SHP77 treated with DMSO at 0.1 percent for 48 hours (cell line): ENCODE measurements at places on chromosomes 2 and 18.
A peak's percentile ranks its signal among the peaks of the same experiment; 100 is the strongest.

DNA sequence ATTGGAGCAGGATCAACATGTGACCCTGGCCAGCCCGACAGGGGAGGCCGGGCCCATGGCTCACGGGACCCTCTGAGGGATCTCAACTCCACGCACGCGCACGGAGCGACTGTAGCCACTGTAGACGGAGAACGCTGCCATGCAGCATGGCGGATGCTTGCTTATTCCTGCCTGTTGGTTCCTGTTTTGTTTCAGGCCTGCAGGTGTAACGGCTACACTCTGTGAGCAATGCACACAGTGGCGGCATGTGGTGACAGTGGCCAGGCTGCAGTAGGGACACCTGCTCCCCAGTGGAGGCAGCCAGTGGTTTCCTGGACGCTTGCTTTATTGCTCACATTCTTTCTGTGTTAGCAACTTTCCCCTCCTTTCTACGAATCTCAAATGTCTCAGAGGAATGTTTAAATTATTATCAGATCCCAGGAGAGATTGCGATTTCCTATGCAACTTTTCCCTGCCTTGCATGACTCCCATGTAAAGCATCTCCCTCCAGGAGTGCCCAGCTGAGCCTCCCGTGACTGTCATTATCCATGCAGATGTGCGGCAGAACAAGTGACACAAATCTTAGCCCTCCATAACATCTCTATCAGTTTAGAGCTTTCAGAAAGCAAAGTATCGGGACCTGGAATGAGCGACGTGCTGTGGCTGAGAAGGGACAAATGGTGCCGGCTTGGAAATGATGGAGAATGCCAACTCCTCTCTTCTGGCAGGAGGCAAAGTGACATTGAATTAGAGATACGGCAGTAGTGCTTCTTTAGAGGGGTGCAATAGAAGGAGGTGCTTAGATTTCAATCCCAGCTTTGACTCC is 209.7 kb downstream of the ASB1 start:
- no peak for DNase-seq

DNA sequence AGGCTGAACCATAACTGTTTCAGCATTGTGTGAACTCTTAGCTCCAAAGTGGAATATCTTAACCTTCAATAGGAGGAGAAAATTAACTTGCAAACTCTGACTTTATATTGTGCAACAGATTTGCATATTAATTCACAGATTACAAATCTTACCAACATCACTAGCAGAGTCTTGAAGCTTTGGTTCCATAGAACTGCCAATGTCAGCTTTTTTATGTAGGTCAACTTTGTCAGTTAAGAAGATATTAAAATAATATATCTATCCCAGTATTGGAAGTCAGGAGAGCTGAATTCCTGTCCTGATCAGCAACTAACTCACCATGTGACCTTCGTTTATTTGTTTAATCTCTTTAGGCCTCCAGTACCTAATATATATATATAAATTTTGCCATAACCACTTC is 121.8 kb downstream of the EPHA4 start:
- DNase-seq, result no peak

DNA sequence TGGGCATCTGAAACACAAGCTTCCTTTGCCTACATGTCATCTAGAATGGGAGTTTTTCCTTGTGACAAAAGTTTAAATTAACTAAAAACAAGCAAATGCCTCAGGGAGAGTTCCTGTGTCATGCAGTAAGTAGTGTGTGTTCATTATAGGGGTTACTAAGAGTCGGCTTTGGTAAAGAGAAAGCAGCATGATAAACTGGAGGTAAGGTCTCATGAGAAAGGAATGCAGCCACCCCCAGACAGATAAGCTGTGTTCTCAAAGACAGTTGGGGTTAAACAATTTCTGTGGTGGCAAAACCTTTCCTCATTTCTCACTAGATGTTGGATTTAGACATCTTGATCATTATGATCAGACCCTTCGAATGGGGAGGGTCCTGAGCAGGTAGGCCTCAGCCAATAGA is 129.7 kb downstream of the MAP4K4 start:
- no peak for DNase-seq

- no peak for DNase-seq
Measured at GRCh38 chr2:228648541-228648940, 467.1 kb upstream of the SPHKAP start.

- DNase-seq, result no peak
Measured at GRCh38 chr18:24009651-24010333, 4.8 kb upstream of the TTC39C start.

DNA sequence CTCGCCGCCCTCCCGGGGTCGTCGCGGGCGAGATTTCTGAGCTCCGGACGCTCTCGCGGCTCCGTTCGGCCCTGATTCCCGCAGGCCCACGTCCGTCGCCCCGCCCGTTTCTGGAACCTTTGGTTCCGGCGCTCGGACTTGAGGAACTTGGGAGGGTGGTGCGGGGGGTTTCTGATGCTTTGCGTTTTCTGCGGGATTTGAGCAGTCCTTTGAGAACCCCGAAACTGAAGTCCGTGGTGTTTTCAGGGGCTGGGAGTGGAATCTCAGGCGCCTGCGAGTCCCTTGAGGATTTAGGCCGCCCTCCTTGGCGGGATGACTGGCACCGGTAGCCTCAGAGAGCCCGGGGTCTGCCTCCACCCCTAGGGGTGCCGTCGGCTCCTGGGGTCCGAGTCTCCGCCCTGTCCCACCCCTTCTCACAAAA is 336 bp downstream of the THNSL2 start:
- no peak for DNase-seq

- DNase-seq, result no peak
Measured at GRCh38 chr2:27237341-27237945, 20.3 kb downstream of the CAD start.

GRCh38 chr2:79210274-79210917 is 50.8 kb upstream of the REG3A start:
- DNase-seq, result no peak

- DNase-seq, result no peak
Measured at GRCh38 chr2:165248238-165248637, 9.0 kb downstream of the SCN2A start.

DNA sequence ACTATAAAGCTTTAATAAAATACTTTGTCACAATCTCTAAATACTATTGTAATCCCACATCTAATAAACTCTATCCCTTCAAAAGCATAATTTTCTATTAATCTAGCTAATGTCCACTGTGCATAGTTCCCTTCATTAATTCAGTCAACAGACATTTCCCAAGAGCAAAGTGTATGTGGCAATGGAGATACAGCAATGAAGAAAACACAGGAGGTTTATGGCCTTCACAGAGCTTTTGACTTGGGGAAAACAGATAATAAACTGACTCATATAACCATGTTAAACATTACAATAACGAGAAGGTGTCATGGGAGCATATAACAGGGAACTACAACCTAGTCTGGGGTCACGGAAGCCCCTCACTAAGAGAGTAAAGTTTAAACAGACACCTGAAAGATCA is 86.3 kb downstream of the SPIRE1 start:
- DNase-seq, result no peak

DNA sequence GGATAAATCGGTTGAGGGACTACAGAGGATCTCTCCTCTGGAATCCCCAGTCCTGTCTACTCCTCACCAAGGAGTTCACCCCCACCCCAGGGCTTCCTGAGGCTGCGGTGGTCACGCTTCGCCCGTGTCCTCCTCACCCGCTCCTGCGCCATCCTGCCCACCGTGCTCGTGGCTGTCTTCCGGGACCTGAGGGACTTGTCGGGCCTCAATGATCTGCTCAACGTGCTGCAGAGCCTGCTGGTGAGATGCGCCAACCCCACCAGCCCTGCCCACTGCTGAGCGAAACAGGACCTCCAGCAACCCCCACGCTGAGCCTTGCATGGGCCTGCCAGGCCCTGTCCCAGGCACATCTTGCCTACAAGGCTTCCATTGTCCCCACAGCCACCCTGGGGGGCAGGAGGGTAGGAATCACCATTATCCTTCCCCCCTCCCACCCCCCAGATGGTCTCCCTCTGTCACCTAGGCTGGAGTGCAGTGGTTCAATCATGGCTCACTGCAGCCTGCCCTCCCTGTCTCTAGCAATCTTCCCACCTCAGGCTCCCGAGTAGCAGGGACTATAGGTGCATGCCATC is 6.7 kb upstream of the CTDSP1 start:
- DNase-seq, result no peak

- DNase-seq, result peak; percentile 26
Measured at GRCh38 chr2:206556357-206556949, 85.8 kb upstream of the FAM237A start.

GRCh38 chr2:43328133-43328532 is 101.7 kb upstream of the ZFP36L2 start:
- peak; percentile 46 for DNase-seq

GRCh38 chr18:36381075-36381474 is 83.6 kb downstream of the FHOD3 start:
- DNase-seq, result no peak

DNA sequence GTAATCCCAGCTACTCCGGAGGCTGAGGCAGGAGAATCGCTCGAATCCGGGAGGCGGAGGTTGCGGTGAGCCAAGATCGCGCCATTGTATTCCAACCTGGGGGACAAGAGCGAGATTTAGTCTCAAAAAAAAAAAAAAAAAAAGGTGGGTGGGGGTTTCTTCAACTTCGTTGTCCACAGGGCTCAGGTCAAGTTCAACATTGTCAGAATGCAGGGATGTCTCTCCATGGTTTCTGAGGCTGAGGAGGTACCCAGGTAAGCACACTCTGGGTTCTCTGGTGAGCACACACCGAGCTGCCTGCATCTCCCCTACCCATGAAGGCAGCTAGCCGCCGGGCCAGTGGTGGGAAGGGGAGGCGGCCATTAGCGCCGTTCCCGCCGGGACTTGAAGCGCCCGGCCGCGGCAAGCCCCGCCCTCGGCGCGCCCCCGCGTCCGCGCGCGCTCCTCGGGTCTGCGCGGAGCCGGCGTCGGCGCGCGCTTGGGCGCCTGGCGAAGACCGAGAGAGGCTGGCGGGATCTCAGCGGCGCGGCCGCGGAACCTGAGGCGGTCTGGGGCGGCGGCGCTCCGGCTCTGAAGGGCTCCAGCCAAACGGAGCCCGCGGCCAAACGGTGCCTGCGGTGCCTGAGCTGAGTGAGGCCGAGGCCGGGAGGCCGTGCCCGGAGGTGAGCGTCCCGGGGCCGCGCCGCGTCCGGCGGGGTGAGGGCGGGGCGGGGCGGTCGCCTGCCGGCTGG is at the start of gene UBXN2A:
UBXN2A (plus strand) TSS at position 477 of the 731 bp plus-strand sequence. CDS start 17,852 bp downstream, outside the sequence.
- peak; percentile 16 for DNase-seq
